Stomach (tissue), 19 donors: ENCODE measurements at places on chromosomes 13 and 19. TPM values are rescaled to one million over a fixed set of nuclear protein-coding genes. Genes with fewer than 3 reads are reported as not detected.

DNA sequence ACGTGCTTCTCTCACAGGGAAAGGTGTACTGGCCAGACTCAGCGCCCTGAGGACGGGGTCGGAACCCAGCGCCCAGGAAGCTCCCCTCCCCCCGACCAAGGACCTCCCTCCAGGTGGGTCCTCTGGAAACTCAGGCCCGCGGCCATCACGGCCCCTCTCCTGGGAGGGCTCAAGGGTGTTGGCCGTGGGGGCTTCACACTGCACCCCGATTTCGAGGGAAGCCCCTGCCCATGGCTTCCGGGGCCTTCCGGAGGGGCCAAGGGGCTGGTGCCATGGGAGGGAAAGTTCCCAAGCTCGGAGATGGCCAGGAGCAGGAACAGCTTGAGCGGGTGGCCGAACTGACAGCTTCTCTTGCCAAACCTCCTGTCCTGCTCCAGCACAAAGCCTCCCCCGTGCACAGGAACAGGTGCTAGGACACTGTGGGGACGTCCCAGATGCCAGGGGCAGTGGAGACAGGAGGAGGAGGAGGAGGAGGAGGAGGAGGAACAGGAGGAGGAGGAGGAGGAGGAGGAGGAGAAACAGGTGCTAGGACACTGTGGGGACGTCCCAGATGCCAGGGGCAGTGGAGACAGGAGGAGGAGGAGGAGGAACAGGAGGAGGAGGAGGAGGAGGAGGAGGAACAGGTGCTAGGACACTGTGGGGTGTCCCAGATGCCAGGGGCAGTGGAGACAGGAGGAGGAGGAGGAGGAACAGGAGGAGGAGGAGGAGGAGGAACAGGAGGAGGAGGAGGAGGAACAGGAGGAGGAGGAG is 10.0 kb downstream of the SBNO2 start:
- DNase-seq: no peak

DNA sequence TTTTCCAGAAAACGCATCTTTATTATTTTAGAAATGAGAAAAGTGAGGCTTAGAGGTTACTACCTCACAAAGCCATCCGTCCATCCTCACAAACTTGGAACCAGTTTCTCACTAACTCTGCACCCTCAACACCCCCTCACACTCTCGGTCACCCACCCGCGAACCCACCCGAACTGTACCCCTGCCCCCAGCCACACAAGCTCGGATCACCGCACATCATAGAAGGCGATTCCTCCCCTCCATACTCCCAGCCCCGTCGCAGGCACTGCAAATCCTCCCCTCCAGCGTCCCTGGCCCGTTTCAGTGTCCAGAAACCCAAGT is 238 bp downstream of the ZNF260 start:
- no peak for DNase-seq

DNA sequence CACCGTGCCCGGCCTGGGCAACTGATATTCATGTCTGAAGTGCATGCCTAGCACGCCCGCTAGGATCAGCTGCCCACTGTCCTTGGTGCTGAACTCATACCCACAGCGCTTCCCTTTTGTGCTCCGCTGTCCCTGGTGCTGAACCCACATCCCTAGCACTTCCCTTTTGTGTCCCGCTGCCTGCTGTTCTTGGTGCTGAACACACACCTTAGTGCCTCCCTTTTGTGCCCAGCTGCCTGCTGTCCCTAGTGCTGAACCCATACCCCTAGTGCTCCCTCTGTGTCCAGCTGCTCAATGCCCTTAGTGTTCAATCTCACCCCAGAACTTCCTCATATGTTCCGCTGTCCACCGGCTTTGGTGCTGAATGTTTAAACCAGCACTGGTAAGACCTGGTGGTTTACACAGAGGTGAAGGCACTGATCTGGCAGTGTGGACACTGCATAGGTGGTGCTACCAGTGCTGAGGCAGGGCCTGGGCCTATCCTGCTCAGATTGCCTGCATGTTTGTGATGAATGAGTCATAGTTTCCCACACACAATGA is 26.3 kb upstream of the SIGLEC11 start:
- DNase-seq: peak; percentile 84

GRCh38 chr19:495402-496111 is 729 bp upstream of the MADCAM1 start:
- peak; percentile 71 for DNase-seq

GRCh38 chr13:91323349-91323748 is 24.1 kb upstream of the MIR17HG start:
- no peak for DNase-seq

DNA sequence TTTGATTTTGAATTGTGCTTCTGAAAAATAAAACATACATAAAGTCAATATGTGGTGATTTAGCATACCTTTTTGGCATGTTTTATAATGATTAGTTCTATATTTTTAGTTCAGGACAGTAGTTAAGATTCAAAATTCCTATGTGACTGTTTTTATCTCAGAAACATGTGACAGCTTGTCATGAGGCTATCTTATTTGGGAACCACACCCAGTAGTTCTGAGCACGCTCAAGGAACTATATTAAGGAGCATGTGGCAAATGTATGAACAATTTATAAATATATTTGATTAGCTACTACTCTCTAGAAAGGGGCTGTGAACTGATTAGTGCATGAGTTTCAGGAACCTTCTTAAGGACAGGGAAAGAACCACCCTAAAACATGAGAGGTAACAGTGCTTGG is 38.8 kb downstream of the FGF9 start:
- DNase-seq: no peak

DNA sequence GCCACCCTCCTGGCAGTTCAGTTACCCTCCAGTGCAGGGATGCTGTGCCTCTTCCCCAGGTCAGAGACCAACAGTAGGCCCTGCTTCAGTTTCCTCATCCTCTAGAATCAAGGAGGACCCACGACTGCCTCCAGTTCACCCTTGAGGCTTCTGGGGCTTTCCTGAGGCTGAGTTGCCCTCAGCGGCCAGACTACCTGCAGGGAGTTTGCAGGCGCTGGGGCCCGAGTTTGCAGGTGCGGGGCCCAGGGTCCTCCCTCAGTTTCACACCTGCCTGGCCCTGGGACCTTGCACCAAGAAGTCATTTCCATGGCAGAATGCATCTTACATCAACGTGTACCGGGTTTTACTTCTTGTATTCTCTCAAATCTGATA is 38.9 kb upstream of the C19orf12 start:
- DNase-seq: no peak

Gene DKKL1
- not detected for total RNA-seq

DNA sequence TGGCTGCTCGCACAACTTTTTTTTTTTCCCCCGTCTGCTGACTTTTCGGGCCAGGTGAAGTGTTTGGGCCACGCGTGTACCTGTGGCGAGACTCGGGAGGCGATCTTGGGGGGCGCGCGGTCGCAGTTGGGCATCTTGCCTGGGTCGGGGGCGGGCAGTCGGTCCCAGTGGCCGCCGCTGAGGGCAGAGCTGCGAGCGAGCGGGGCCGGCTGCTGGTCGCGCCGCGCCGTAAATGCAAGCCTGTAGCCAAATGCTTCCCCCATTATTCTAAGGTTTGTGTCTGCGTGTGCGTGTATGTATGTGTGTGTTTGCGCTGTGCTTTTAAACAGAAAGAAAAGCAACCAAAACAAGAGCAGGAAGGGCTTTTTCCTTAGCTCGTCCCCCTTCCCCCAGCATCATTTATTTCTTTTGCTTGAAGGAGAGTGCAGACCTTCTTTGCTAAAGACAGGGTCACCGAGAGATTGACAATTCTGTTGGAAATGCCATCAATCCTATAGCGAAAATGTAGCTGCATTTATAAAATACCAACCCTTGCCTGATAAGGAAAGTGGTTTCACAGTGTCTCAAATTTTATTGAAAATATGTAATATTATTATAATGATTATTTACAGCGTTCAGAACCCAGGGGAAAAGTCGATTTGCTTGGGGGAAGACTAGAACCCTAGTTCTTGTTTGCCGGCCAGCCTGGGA is 143.2 kb upstream of the ZNF536 start:
- no peak for DNase-seq
